ENCODE measurements at places on chromosomes 1 and 21.

- no peak for DNase-seq
These were observed 50.0 kb downstream of the SH3GLB1 start for GRCh38 chr1:86754265-86754974.

DNA sequence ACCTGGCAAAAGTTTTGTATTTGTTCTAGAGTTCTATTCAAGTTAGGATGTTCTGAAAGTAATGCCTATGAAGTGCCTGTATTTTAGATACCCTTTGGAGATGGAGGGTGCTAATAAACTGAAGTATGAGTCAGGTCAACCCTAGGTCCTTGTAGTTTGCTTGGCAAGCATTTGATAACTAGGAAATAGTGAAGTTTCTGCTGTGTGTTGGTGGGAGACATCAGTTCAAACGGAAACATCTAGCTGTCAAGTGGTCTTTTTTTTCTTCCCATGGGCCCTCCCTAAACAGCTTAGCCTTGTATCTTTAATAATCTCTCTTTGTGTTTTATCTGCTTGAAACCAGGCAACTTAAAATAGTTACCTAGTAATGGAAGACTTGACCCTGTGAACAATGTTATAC, 4.5 kb downstream of the MRPS6 start:
- DNase-seq, result no peak

DNA sequence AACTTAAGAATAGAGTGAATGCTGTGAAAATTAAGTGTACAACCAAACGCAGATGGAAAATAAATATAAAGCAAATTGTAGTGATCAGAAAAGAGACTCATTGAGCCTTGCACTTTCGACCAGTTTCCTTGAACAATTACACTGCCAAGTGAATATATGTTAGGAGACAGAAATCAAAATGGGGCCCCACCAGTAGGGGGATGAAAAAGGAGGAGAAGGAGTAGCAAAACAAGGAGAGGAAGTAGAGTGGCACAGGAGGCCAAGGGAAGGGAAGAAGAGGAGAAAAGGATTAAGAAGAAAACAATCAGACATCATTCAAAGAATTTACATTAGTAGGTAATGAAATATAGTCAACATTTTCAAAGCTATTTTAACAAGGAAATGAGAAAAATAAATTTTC, 1770.6 kb downstream of the PLA2G4A start:
- DNase-seq, result peak; percentile 3

GRCh38 chr1:32353886-32354570, 8.3 kb downstream of the FAM229A start:
- DNase-seq, result no peak

DNA sequence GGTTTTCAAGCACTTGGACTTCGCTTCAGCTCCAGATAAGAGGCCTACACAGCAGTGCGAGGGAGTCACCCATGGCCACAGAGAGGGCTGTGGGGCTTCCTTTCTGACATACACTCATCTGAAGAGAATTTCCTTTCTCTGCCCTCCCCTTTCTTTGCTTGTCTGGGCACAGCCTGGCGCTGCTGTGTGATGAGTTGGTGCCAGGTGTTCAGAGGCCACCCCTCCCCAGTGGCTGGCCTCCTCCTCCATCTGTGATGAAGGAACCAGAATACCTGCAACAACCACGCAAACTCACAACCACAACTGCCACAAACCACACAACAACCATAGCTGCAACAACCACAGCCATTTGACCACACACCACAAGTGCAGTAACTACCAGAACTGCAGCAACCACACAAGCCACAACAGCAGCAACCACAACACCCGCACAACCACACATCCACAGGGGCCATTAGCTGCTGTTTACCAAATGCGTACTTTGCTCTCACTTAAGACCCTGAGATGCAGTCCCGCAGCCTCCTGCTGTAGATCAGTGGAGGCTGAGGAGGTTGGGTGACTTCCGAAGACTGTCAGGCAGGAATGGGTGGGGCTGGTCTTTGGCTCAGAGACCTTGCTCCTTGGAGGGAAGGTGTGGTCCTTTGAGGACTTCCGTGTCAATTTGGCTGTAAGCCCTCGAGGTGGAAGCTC, 71.1 kb downstream of the IER5 start:
- DNase-seq, result peak; percentile 82

- DNase-seq, result peak; percentile 42
These were observed 755 bp downstream of the FBXO42 start for GRCh38 chr1:16351456-16351993.

GRCh38 chr1:61053712-61054600, 28.4 kb upstream of the NFIA start:
- DNase-seq, result no peak

- no peak for DNase-seq
These were observed 13.5 kb downstream of the SLC2A1 start for GRCh38 chr1:42945164-42945563.

- DNase-seq, result no peak
These were observed 28.7 kb downstream of the KHDRBS1 start for GRCh38 chr1:32042330-32042729.

- DNase-seq, result no peak
These were observed 68.9 kb downstream of the CNIH3 start for GRCh38 chr1:224684979-224685425.

DNA sequence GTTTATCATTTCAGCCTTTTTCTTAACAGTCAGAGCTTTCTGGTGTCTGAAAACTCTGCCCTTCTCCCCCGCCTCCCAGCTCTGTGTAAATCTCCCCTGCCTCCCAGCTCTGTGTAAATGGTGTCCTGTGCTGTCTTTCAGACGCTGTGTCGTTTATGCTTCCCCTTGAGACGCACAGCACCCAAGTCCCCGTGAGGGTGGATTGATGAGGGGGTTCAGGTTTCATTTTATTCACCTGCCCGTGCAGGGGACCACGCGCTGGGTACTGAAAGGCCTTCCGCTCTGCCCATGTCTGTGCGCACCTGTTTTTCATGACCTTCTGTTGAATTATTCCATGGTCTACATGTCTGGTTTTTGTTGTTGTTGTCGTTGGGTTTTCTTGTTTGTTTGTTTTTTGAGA, 108.2 kb upstream of the COL6A1 start:
- no peak for DNase-seq

- no peak for DNase-seq
These were observed 49.3 kb downstream of the VWA5B1 start for GRCh38 chr1:20339811-20340457.

GRCh38 chr1:206809504-206810084, 37.3 kb upstream of the IL10 start:
- DNase-seq, result peak; percentile 82

DNA sequence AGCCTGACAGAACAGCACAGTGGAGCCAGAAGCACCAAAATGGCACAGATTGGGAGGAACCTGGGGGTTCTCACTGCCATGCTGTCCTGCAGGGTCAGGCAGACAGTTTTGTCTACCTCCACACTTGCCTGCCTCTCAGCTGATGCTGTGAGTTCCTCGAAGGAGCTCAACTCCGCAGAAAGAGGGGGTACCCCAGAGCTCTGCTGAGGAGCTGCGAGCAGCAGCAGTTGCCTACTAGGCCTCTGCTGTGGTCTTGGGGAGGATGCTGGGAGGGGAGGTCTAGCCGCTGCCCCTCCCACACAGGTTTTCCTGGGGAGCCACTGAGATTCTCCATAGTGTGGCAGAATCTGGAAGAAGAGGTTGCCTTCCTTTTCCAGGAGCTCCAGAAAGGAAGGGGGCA, 192.5 kb downstream of the FOXD2 start:
- DNase-seq, result no peak

GRCh38 chr1:32250893-32251716, at the start of gene LCK:
Gene LCK (plus strand): TSS chr1:32251265. CDS start chr1:32274330, 23,065 bp downstream.
- DNase-seq, result no peak

GRCh38 chr1:81894867-81895266, 94.1 kb downstream of the ADGRL2 start:
- no peak for DNase-seq

DNA sequence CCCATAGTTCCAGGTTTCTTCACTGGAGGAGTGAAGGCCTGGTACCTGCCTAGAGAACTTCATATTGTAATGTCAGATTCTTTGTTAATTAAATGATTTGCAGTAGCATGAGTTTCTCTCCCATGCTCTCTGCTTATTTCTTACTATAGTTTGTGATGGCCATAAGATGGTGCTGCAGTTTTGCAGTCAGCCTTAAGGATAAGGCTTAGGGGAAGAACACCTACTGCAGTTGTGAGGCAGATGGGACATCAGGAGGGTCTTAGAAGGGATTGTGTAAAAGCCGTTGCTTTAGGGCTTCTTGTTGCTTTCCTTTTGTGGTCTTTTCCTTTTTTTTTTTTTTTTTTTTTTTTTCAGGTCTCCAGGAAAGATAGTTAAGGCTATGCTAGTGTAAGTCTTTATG, 61.8 kb downstream of the MACF1 start:
- peak; percentile 20 for DNase-seq

- DNase-seq, result no peak
These were observed 22.5 kb downstream of the CACHD1 start for GRCh38 chr1:64492424-64492823.

- DNase-seq, result no peak
These were observed 59.5 kb downstream of the RHOU start for GRCh38 chr1:228794810-228795209.

GRCh38 chr1:244138399-244138798, 87.3 kb downstream of the ZBTB18 start:
- no peak for DNase-seq

DNA sequence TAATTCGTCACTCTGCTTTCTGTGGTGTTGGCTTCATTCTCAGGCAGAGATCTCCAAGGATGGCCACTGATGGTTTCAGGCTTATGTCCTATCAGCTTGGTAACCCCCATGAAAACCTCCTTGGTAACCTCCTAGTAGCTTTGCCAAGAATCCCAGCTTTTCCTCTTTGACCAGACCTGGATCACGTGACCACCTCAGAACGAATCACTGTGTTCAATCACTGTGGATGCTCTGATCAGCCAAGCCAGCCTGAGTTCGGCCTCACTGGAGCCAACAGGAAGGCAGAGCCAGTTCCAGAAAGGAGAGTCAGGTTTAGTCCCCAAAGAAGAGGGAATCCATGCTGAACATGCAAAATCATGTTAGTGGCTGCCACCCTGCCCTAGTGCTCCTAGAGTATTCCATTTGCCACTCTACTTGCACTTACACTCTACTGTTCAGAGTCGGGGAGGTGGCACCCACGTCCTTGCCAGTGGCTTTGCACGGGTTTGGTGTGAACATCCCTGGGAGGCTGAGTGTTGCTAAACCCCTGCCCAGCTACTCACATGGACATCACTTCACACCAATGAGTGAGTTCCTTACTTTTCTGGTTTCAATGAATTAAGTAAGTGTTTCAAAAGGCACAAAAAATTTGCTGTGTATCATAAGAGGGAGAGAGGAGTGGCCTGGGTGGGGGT, 33.5 kb upstream of the SSBP3 start:
- no peak for DNase-seq

GRCh38 chr1:164562061-164562460, 3.1 kb downstream of the PBX1 start:
- DNase-seq, result no peak

- DNase-seq, result no peak
These were observed 25.3 kb downstream of the CACNA1E start for GRCh38 chr1:181508486-181509165.

- DNase-seq, result no peak
These were observed 53.4 kb downstream of the PKN2 start for GRCh38 chr1:88737338-88737927.

DNA sequence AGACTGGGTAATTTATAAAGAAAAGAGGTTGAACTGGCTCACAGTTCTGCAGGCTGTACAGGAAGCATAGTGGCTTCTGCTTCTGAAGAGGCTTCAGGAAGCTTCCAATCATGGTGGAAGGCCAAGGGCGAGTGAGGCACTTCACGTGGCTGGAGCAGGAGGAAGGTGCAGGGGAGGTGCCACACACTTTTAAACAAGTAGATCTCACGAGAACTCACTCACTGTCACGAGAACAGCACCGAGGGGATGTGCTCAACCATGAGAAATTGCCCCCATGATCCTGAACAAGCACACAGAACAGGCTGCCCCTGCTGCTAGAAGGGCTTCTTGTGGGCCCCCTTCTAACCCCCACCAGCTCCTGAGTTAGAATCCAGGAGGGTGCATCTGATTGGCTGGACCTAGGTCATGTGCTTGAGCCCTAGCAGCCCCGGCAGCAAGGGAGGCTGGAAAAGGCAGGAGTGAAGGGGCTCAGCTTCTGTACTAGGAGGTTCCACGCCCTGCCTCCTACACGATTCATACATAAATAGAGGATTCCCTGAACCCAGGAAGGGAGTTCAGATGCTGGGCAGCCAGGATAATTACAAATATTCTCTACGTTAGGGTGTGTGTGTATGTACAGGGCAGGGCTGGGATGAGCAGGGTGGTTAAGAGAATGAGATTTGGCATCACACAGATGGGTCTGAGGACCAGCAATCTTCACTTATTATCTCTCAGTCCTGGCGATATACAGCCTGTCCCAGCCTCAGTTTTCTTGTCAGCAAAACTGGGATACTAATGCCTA, 72.8 kb upstream of the ATP5PO start:
- no peak for DNase-seq

- no peak for DNase-seq
These were observed 8.3 kb upstream of the LRP8 start for GRCh38 chr1:53336146-53336545.

- DNase-seq, result no peak
These were observed 8.9 kb upstream of the VPS13D start for GRCh38 chr1:12220890-12221289.

- peak; percentile 78 for DNase-seq
These were observed 71.8 kb downstream of the CD58 start for GRCh38 chr1:116498789-116499628.

GRCh38 chr1:89894210-89895201, 73.7 kb downstream of the LRRC8D start:
- peak; percentile 76 for DNase-seq

- DNase-seq, result peak; percentile 49
These were observed 290.4 kb downstream of the KCNT2 start for GRCh38 chr1:196317535-196318522.

DNA sequence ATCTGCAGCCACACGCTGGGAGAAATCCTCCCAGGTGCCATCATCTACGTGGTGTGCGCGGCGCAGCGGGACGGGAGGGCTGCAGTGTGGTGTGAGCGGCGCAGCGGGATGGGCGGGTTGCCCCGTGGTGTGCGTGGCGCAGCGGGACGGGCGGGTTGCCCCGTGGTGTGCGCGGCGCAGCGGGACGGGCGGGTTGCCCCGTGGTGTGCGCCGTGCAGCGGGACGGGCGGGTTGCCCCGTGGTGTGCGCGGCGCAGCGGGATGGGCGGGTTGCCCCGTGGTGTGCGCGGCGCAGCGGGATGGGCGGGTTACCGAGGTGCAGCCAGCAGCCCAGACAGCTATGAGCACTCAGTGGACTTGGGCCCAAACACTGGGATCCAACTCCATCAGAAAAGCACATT, 4.7 kb downstream of the WRAP73 start:
- DNase-seq, result no peak

GRCh38 chr1:156126043-156126629, 11.6 kb downstream of the LMNA start:
- DNase-seq, result peak; percentile 99

DNA sequence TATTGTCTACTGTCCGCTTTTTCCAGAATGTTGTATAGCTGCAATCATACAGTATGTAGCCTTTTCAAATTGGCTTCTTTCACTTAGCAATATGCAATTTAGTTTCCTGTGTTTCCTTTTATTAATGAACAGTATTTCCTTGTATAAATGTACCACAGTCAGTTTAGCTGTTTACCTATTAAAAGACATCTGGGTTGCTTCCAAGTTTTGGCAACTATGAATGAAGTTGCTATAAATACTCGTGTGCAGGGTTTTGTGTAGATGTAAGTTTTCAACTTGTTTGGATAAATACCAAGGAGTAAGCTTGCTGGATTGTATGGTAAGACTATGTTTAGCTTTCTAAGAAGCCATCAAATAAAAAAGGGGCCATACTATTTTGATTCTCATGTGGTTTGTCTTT, 24.4 kb upstream of the KCNJ6 start:
- DNase-seq, result peak; percentile 21

GRCh38 chr1:116119876-116120275, 8.7 kb downstream of the MAB21L3 start:
- DNase-seq, result no peak

GRCh38 chr1:67089685-67090208, 35.8 kb upstream of the SLC35D1 start:
- DNase-seq, result no peak

Data from PC-3 (cell line).